ENCODE measurements at places on chromosomes 12 and 14. TPM values are rescaled to one million over a fixed set of nuclear protein-coding genes. Genes with fewer than 3 reads are reported as not detected.

DNA sequence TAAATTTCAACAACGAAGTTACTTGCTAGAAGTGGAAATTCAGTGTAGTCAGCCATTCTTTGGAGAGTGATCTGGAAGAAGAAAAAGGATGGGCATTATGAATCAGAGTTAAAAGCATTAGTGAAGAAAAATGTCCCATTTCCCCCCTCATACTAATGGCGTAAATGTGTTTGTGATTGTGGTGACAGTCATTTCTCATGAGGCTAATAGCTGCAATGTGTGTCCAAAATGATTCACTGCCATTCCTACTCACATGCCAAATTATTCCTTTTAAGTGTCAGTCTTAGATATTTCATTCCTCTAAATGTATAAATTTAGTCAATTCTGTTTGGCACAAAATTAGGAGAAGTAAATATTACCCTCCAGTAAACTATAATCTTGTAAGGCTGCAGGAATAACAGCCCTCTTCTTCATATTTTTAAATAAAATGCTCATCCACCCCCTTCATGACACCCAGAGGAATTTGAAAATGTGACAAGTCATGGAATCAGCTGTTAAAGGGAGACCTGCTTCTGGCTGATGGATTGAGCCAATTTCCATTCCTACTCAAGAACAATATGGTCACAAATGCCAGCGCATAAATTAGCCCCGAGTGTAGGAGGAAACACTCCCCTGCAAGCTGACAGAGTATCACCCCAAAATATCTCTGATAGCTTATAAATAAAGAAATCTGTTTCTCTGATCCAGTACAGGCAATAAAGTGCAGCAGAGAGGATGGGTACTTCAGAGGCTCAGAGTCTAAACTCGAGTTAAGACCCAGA lies 912.3 kb upstream of the SEL1L start:
- DNase-seq: no peak

Gene PTGER2
- polyA plus RNA-seq: 7.0 TPM

Gene RND1
- 4.2 TPM for polyA plus RNA-seq

DNA sequence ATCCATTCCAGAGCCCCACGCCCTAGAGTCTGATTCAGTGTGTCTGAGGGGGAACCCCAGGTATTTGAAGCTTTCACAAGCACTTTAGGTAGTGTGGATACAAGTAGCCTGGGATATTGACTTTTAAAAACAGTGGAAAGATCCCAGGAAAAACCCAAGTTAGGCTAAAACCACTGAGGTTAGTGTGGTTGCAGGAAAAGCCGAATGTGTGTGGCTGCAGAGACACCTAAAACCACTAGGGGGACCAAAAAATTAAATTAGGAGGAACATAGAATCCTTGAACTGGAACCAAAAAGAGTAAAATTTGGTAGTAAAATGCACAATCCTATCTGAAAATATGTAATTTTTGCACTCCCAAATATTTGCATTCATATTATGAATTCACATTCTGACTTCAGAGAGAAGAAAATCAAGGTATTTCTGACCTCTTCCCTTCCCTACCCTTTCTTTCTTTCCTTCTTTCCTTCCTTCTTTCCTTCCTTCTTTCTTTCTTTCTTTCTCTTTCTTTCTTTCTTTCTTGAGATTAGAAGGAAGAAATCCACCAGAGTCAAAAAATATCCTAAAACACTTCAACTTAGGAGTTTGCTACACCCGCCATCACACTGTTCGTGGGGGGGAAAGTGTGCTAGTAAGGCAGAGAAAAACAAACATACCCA lies 37.8 kb downstream of the SLCO1A2 start:
- DNase-seq: no peak

Gene ACOT6
- 0.30 TPM for polyA plus RNA-seq

Gene SLCO1B1
- polyA plus RNA-seq: not detected

- DNase-seq: no peak
Observed at GRCh38 chr12:84660139-84660538, 252.5 kb downstream of the SLC6A15 start.

DNA sequence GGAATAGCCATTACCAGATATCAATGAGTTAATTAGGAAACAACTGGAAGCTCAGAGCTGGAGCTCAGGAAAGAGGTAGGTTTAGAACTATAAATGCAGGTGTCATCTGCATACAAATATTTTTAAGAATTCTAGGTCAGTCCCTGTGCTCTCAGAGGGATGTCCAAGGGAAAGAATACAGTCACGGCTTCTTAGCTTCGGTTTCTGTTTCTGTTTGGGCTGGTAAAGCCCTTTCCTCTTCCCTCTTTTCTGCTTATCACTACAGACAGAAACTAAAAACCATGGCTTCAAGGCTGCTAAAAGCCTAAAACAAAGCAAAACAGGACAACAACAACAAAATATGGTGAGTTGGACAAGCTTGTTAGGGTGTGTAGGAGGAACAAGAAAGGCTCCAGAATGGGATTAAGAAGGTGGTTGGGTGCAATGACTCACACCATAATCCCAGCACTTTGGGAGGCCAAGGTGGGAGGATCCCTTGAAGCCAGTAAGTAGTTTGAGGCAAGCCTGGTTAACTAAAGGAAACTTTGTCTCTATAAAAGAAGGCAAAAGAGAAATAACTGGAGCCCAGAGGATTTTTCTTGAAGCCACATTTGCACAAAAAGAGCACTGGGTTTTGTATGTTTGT lies 113.0 kb downstream of the SEC23A start:
- DNase-seq: no peak

GRCh38 chr12:26011099-26011498 lies 52.6 kb downstream of the RASSF8 start:
- no peak for DNase-seq

DNA sequence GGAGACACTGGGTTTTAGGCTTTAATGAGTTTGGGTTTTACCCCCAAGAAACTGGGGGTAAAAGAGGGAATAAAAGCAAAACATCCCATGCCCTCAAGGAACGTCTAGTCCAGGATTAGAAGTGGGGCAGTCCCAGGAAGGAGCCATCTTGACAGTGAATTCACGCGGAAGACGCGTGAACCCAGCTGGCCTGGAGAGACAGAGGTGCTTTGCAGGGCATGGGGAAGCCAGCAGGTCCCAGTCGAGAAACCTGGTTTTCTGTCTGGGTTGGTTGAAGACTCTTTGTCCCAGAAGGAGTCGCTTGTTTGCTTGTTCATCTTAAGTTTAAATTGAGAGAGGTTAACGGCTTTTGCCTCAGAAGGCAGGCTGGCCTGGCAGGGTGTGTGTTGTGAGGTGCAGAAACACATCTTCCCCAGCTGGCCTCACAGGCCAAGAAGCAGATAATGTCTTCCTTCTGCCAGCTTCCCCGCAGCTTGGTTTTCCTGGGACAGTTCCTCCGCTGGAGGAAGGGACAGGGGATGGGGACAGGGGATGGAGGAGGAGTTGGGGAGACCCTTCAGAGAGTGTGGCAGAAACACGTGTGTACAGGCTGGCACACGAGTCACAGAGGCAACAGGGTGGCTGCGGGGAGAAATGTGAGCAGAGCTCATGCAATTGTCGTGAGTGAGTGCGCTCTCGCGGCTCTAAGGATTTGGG lies 18.5 kb upstream of the CD9 start:
- DNase-seq: no peak

Gene NGB
- polyA plus RNA-seq: 0.05 TPM

- no peak for DNase-seq
Observed at GRCh38 chr14:68140806-68141205, 321.2 kb downstream of the RAD51B start.

- no peak for DNase-seq
Observed at GRCh38 chr12:110741341-110742095, 1.2 kb downstream of the PPP1CC start.

DNA sequence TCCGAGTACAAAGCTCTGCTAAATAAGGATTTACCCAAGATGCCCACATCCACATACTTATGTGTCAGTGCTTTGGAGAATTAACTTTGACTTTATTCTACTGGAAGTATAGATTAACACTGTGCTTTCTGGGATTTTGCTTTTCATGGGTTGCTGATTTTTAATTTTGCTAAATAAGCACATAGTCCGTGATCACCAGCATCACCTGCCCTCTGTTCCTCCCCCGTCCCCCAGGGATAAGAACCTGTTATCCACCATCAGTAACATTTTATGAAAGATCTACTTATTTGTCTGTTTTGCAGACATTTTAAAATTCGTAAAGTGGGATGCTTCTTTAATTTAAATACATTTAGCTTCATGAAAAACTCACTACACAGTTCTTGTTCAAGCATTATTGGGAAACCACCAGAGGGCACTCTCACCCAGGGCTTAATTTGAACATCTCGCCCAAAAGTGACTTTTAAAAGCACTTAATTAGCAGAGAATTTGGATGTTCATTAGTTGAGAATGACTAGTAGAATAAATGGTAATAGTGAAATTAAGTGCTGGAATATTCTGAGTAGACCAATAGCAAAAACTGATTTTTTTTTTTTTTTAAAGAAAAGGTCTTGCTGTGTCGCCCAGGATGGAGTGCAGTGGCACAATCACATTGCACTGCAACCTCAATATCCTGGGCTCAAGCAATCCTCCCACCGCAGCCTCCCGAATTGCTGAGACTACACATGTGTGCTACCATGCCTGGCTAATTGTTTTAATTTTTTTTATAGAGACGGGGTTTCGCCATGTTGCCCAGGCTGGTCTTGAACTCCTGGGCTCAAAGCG lies 35.7 kb downstream of the MRPL42 start:
- peak; percentile 27 for DNase-seq

DNA sequence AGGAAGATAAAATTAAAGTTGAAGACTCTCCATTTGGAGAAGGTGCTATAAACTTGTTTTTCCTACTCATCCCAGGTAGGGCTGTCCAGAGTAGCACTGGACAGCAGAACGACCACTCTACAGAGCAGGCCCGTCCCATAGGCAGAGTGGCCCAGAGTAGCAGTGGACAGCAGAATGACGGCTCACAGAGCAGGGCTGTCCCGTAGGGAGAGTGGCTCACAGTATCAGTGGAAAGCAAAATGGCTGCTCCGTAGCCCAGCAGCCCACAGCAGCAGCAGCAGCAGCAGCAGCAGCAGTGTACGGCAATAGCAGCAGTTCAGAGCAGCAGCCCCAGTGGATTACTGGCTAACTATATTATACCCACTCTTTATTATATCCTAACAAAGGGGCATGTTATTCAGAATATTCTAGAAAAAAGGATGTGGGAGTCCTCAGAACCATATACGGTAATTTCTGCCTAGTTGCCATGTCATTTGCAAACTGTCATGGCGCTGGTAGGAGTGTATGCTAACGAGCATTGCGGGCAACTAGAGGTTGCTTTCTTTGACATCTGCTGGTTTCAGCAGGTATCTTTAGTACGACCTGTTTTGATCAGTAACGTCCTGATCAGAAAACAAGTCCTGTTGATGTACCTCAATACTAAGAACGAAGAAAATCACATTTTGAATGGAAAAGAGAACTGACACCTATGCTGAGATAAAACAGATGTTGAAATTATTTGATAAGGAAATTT lies 567.3 kb downstream of the SLC16A7 start:
- DNase-seq: no peak

Gene PLBD2
- polyA plus RNA-seq: 21.8 TPM

DNA sequence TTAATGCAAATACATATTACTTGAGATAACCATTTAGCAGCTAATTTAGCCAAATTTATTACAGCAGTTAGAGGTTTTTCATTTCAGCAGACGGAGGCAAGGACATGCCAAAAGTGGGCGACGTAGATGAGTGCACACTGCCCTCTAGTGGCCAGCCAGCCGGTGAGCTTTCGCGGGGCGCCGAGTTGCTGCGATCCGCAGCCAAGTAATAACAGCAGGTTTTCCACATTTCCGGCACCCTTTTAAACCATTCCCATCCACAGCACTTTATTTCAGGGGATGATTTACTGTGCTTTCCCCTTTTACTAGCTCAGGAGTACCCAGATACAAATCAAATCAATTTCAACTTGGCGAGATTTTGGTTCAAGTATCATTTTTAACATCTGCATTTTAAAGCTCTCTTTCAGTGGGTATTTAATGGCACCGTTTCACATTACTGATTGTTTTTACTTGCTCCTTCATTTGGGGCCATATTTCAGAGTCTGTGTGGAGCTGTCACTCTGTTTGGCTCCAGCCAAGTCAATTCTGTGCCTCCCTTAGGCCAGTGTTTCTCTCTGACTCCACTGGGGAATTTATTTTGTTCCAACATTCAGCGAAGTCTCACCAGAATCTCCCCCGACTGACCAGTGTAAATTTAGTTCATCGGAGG lies 158.0 kb downstream of the EGLN3 start:
- peak; percentile 86 for DNase-seq

DNA sequence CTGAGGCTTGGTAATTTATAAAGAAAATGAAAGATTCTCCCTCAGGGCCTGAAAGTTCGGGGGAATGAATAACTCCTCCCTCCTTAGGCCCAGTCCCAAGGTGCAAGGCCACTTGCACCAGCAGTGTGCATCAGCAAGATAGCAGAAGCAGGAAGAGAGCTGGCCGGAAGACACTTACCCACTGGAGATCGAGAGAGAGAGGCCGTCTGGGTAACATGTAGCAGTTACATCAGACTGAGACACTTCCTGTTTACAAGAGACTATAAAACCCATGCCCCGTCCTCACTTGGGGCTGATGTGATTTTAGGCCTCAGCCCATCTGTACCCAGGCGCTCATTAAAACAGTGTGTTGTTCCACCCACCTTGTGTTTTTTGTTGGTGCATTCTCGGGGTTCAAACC lies 85.2 kb downstream of the TMTC3 start:
- no peak for DNase-seq

DNA sequence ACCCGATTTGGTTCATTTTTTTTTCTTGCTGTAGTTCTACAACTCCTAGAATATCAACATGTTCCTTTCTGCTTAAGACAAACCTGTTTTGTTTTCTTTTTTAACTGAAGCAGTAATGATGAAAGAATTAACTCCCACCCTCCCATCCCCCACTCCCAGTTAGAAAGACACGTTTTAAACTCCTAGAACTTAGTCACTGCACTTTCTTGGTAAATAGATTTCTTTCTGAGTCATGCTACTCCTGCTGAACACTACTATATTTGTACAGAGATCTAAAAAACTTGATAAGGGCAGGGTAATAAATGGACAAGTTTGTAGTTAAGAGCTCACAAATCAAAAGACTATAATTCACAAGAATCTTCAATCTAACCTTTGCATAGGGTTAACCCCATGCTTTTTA lies 118.9 kb upstream of the PTPRB start:
- no peak for DNase-seq

Gene RHEBL1
- polyA plus RNA-seq: 1.6 TPM

DNA sequence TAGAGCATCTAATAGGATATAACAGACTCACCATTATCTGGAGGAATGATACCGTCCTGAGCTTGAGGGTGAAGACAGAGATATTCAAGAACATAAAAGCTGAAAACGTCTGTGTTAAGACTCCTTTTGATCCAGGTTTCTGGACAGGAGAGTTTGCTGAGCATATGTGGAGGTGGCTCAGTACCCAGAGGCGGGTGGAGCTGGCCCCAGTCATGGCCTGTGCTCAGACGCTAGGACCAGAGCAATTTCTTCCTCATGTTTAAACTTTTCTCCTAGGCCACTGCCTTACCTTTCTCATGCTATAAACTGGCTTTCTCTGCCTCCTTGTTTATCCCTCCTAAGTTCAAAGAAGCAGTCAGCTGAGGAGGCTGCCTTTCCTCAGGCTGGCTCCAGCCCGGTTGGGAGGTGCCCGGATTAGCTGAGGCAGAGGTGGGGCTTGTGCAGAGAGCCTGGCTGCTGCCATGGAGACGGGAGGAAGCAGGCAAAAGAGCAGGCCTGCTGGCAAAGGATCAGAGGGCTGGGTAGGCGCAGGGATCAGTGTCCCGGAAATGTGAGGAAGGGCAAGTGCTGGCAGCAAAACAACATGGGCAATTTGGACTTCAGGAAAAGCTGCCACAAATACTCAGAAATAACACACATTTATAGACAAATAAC lies 13.7 kb downstream of the COA8 start:
- DNase-seq: peak; percentile 82

Data from right renal pelvis (tissue), 4 donors.